ENCODE measurements at places on chromosomes 1 and 21.

DNA sequence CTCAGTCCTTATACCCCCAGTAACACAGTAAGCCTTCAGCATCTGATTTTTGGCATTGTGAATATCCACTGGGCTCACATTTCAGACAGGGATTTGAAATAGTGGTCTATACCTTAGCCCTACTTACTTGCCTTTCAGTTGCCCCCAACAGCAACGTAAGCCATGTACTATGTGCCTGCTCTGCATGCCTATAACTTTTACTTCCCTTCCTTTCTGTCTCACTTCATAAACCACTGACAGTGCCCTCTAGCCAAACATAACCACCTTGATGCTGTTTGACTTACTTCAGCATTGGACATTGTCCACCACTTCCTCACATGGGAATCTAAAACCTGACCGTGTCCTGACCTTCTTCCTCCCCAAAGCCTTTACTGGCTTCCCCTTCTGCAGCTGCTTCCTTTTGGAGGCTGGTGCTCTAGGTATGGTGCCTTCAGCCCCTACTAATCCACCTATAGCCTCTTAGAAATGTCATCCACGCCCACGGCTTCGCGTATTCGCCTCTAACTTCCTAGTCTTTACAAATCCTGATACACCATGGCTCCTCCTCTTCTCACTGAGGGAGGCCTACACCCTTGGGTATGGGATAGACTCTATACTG, 3.6 kb upstream of the ZNF672 start:
- DNase-seq: no peak

GRCh38 chr1:231028682-231029081, 11.4 kb downstream of the FAM89A start:
- DNase-seq: no peak

DNA sequence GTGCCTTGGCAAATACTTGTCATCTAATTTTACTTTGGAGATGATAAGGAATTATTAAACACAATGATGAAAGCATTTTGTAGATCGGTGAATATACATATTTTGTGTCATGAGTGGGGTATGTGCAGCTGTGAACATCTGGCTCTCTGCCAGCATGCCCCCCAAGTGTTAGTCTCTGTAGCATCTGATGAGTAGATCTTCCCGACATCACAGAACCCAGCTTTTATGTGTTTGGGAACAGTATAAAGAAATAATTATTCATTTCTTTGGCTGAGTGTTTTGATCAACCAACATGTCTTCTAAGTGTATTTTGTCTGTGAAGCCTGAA, 4.5 kb upstream of the CTNNBIP1 start:
- DNase-seq: no peak

GRCh38 chr1:31745946-31746670, 18.0 kb downstream of the ADGRB2 start:
- no peak for DNase-seq

GRCh38 chr1:199751962-199752687, 275.4 kb upstream of the NR5A2 start:
- no peak for DNase-seq

- no peak for DNase-seq
These were observed 340.1 kb downstream of the MATN1 start for GRCh38 chr1:30383221-30383711.

DNA sequence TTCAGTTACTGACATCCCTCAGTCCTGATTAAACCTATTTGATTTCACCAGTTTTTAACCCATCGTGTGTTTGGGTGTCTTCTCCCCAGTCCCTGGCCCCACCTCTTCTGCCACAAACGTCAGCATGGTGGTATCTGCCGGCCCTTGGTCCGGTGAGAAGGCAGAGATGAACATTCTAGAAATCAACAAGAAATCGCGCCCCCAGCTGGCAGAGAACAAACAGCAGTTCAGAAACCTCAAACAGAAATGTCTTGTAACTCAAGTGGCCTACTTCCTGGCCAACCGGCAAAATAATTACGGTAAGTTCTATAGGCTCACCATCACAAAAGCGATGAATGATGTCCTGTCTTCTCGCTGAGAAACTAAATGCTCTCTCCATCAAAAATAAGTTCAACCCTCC, 28.7 kb downstream of the NBPF3 start:
- no peak for DNase-seq

DNA sequence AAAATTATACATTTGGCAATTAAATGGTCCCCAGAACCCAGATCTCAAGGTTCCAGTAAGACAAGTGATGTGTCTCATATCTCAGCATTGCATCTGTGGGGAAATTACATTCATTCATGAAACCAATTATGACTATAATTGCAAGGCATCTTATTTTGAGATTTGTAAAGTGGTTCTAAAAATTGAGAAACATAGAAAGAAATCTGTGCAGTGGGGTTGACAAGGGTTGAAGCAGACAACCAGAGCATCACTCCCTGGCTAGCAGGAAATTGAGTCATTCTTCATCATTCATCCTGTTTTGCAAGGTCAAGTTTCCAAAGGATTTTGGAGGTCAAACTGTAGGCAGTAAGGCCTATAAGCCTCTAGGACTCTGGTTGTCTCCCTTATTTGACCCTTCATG, 25.1 kb upstream of the MROH9 start:
- DNase-seq: no peak
